ENCODE measurements at places on chromosomes 2 and 18. TPM values are rescaled to one million over a fixed set of nuclear protein-coding genes. Genes with fewer than 3 reads are reported as not detected.

GRCh38 chr2:86201671-86202335, 2.5 kb downstream of the MRPL35 start:
- H3K4me3 ChIP-seq = no peak overlapping the region
- H3K27me3 ChIP-seq = no peaks in the 10 kb centered on the region
- peaks cover 22% of the 10 kb centered on the region for H3K4me1 ChIP-seq
- DNase-seq = no peak

DNA sequence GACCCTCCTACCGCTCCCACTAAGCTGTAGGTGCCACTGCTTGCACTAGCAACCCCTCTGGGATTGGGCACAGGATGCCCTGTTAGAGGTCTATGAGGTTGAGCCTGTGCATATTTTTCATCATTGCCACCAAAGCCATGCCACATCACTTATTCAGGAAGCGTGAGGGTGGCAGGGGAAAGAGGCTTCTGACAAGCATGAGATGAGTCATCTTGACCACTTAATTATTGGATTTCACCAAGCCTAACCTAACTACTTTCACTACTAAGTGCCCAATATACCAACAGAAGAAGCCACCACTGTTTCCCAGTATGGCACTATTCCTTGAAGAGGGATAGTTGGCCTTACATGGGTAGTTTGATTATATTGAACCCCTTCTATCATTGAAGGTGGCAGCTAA, 181.3 kb upstream of the EPHA4 start:
- no peaks in the 10 kb centered on the region for H3K4me1 ChIP-seq
- no peak overlapping the region for H3K27ac ChIP-seq
- no peaks in the 10 kb centered on the region for H3K36me3 ChIP-seq
- H3K27me3 ChIP-seq = no peaks in the 10 kb centered on the region

GRCh38 chr18:11872479-11873136, 21.4 kb downstream of the CHMP1B start:
- no peak overlapping the region for H3K4me3 ChIP-seq
- H3K4me1 ChIP-seq = no peaks in the 10 kb centered on the region
- H3K36me3 ChIP-seq = peaks cover 32% of the 10 kb centered on the region
- no peak overlapping the region for H3K27ac ChIP-seq
- no peak for DNase-seq

DNA sequence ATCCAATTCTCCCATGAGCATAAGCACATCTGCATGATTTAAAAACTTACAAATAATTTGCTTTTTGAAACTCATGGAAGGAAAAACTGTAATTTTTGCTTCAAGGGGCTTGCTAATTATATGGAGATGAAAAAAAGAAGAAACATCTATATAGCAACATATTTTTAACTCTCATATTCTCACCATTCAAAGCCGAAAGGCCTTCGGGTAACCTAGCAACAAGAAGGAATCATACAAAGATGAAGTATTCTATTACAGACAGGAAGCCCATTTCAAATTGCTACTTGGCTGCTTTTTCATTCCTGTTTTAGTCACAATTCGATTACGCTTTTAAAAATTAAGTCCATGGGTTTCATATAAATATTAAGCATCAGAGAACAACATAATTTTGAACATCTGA, 39.2 kb upstream of the RNU4ATAC start:
- peaks cover 13% of the 10 kb centered on the region for H3K4me1 ChIP-seq
- no peak for DNase-seq
- H3K27me3 ChIP-seq = no peaks in the 10 kb centered on the region

The ASNSD1 gene
- 34.8 TPM for total RNA-seq

All from suprapubic skin (tissue), 4 donors.